NCI-H446 treated with DMSO at 0.1 percent for 48 hours (cell line): ENCODE measurements at places on chromosomes 7 and 10.

DNA sequence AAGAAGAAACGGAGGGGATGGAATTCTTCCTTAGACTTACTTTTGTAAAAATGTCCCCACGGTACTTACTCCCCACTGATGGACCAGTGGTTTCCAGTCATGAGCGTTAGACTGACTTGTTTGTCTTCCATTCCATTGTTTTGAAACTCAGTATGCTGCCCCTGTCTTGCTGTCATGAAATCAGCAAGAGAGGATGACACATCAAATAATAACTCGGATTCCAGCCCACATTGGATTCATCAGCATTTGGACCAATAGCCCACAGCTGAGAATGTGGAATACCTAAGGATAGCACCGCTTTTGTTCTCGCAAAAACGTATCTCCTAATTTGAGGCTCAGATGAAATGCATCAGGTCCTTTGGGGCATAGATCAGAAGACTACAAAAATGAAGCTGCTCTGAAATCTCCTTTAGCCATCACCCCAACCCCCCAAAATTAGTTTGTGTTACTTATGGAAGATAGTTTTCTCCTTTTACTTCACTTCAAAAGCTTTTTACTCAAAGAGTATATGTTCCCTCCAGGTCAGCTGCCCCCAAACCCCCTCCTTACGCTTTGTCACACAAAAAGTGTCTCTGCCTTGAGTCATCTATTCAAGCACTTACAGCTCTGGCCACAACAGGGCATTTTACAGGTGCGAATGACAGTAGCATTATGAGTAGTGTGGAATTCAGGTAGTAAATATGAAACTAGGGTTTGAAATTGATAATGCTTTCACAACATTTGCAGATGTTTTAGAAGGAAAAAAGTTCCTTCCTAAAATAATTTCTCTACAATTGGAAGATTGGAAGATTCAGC lies 158.7 kb upstream of the LANCL2 start:
- no peak for DNase-seq

DNA sequence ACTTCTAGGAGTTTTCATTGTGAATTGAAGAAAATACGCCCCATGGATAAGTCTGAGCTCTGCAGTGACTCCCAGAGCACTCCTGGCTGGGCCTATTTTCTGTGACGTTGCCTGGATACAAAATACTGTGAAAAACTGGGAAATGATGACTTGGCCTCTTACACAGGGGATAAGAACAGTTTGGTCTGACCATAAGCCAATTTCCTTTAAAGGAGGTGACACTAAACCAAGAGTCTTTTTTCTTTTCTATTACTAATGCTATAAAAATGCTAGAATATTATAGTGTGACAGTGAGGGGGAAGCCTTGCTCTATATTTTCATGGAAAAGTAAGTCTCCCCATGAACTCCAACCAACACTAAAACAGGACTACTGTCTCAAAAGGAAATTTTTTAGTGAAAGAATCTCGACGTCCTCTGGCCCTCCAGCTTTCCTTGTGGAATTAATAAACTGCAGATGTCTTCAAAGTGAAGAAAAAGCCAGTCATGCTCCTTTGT lies 45.5 kb downstream of the MYOF start:
- no peak for DNase-seq

DNA sequence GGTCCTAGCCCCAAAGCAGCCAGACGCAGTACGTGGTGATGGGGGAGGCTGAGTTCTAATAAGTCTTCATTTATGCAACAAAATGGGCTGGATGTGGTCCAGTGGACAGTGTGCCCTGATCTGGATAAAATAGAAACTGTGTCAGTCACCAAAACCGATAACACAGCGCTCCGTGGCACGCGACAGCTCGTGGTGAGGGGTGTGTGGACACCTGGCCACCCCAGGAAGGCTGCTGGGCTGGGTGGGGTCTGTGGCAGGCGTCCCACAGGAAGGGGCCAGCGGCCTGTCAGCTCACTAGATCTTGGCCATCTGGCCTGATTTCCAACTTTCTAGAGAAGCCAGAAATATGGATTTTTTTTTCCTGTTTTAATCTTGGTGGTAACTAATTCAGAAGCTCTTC lies 17.0 kb downstream of the FAM20C start:
- DNase-seq = no peak

- DNase-seq = no peak
Measured at GRCh38 chr7:36040679-36041078, 112.4 kb upstream of the EEPD1 start.

- no peak for DNase-seq
Measured at GRCh38 chr7:30301751-30302150, 17.4 kb downstream of the ZNRF2 start.

DNA sequence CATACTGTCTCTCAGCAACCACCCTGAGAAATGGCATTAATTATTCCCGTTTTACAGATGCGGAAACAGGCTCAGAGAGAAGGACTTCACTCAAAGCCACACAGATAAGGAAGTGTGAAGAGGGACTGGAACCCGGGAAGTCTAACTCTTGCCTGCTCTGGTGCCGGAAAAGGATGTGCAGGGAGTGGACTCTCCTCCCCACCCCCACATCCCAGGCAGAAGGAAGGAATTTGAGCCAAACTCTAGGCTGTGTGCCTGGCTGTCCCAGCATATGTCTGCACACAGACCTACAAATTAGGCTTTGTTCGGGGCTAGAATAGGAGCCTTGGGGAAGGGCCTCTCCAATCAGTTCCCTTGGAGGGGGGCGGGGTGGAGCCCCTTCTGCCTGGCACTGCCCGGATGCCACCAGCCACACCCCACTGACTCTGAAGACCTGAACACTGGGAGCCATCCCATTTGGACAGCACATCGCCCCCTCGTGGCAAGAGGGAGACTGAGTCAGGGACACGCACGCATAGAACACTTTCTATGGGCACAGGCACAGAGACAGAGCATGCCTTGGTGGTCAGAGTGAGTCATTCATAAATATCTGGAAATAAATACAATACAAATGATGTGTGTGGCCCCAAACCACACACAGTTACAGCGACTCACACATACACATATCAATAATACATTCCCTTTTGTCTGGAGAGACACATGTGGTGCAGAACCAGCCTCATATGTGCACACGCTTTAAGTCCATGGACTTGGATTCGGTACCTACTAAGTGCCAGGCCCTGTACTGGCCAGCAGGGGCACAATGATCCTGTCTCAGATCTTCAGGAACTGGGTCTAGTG lies 13.1 kb downstream of the LZTS2 start:
- peak; percentile 38 for DNase-seq

DNA sequence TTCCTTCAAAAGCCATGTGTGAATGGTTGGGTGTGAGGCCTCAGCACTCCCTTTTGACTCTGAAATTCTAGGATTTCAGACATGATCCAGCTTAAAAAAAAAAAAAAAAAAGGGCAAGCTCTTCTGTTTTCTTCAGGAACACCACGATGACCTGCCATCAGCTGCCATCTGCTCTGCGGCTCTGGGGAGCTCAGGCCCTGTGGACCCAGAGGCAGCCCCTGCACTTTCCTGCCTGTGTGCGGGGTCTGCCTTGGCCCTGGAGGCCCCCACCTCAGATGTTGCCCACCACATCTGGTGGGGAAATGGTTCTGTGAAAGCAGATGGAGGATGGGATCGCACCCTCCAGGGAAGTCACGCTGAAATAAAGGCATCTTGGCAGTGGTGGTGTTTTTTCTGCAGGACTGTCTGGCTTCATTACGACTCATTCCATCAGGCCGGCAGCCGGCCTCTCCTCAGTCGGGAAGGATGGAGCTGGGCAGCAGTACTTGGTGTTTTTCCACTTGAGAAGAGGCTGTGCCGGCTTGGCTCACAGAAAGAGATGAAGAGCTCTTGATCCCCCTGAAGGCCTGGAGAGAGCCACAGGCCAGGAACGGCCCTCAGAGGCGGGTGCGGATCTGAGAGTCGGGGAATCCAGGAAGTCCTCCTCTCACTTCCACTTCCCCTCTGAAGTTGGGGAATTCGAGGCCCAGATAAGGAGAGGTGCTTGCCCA lies 66.1 kb upstream of the AQP1 start:
- peak; percentile 44 for DNase-seq

- no peak for DNase-seq
Measured at GRCh38 chr7:44042221-44042620, 2.3 kb upstream of the DBNL start.

DNA sequence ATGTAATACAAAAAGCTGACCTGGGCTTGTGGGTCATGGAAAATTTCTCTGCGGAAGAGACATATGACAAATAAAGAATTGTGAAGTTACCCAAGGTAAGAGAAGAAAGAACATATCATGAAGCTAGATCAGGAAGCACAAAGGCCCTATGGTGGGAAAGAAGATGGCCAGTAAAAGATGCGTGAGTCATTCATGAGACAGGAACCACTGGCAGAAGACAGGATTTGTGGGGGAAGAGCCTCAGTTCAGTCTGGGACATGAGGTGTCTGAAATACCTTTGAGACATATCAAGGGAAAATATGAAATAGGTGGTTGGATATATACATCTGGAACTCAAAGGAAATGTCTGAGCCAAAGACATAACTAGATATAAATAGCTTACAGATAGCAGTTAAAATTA lies 27.7 kb upstream of the AMPH start:
- DNase-seq = no peak

GRCh38 chr10:44035474-44036197 lies 349.3 kb downstream of the CXCL12 start:
- DNase-seq = no peak

GRCh38 chr7:117937049-117937752 lies 64.0 kb upstream of the CTTNBP2 start:
- DNase-seq = no peak

- no peak for DNase-seq
Measured at GRCh38 chr7:110573862-110574528, 516.9 kb upstream of the LRRN3 start.
